IgD-negative memory B cell (primary cell): ENCODE measurements at places on chromosomes 7 and 10. TPM values are rescaled to one million over a fixed set of nuclear protein-coding genes. Genes with fewer than 3 reads are reported as not detected.

PRPS1L1 gene
- polyA plus RNA-seq = not detected

PNLIP gene
- polyA plus RNA-seq = not detected

RSPH10B gene
- not detected for polyA plus RNA-seq

BLNK gene
- 217 TPM for polyA plus RNA-seq

WDR86 gene
- polyA plus RNA-seq = 0.54 TPM

AMZ1 gene
- polyA plus RNA-seq = 1.9 TPM

NOS3 gene
- polyA plus RNA-seq = 2.0 TPM

ZNF425 gene
- polyA plus RNA-seq = 0.95 TPM

UNCX gene
- not detected for polyA plus RNA-seq

FAM13C gene
- not detected for polyA plus RNA-seq

LARP4B gene
- polyA plus RNA-seq = 31.3 TPM

HECTD2 gene
- polyA plus RNA-seq = 2.6 TPM
